Nucleus accumbens (tissue), 56 donors: ENCODE measurements at places on chromosomes 1 and 21.

- DNase-seq: no peak
Measured at GRCh38 chr1:77200806-77201205, 18.4 kb downstream of the PIGK start.

- peak; percentile 39 for DNase-seq
Measured at GRCh38 chr1:41268154-41268770, 26.2 kb upstream of the SCMH1 start.

- DNase-seq: no peak
Measured at GRCh38 chr1:81553503-81553902, 247.2 kb upstream of the ADGRL2 start.

DNA sequence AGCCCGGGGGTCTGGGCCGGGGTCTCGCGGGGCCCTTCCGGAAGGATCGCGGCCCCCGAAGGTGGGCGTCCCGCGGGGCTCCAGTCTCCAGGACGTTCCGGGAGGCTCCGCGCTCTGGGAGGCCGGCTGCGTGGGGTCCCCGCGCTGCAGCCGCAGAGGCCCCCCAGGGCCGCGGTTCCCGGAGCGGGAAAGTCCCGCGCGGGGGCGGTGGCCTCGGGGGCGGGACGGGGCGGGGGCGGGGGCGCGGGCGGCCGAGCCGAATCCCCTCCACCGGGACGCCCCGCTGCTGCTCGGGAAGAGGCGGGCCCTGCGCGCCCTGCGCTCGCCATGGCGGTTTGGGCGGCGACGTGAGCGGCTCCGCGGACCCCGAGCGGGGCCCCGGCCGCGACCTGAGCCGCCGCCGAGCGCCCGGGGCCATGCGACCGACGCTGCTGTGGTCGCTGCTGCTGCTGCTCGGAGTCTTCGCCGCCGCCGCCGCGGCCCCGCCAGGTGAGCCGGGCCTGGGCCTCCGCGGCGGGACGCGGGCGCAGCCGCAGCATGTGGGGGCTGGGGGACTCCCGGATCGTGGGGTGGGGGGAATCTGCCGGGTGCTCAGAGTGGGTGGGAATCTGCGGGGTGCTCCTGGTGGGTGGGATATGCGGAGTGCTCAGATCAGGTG, at the start of gene IFNGR2:
TSS of gene IFNGR2 (plus strand) at position 286 of the 658 bp plus-strand sequence. CDS start at position 417, 131 bp downstream.
- peak; percentile 28 for DNase-seq

GRCh38 chr1:10196976-10197375, 13.4 kb upstream of the KIF1B start:
- DNase-seq: no peak

DNA sequence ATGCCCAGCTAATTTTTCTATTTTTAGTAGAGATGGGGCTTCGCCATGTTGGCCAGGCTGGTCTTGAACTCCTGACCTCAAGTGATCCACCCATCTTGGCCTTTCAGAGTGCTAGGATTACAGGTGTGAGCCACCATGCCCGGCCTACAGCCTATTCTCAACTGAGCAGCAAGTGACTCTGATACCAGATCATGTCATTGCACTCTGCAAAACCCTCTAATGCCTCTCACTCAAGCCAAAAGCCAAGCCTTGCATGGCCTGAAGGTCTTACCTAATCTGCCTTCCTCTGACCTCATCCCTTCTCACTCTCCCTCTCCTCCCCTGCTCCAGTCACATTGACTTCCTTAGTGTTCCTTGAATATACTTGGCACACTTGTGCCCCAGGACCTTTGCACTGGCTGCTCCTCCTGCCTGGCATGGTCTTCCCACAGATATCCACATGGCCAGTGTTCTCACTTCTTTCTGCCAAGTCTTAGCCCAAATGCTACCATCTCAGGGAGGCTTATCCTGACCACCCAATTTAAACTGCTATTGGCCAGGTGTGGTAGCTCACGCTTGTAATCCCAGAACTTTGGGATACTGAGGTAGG, 8.2 kb upstream of the ASAP3 start:
- DNase-seq: no peak
